ENCODE measurements at places on chromosomes 3 and 15.

- DNase-seq: no peak
Measured at GRCh38 chr15:71288348-71288955, 173.2 kb downstream of the THSD4 start.

GRCh38 chr3:127777921-127778656, 44.2 kb downstream of the MGLL start:
- DNase-seq: no peak

- peak; percentile 13 for DNase-seq
Measured at GRCh38 chr3:57158813-57159738, 6.1 kb downstream of the IL17RD start.

DNA sequence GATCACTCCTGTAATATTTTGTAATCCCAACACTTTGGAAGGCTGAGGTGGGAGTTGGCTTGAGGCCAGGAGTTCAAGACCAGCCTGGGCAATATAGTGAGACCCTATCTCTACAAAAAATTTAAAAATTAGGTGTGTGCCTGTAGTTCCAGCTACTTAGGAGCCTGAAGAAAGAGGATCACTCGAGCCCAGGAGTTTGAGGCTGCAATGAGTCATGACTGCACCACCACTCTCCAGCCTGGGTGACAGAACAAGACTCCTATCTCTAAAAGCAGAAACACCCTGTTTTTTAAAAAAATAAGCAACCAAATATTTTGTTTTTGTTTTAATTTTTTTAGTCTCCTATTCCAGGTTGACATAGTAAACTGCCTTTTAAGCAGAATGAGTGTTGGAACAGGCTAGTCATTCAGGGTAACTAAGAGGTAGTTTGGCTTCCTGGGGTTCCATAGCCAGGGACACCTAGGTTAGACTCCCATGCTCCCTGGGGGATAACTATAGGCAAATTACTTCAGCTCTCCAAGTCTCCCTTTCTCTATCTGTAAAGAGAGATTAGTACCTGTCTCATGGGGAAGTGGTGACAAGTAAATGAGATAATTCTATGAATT, 114.6 kb upstream of the C15orf61 start:
- DNase-seq: no peak

GRCh38 chr3:15171096-15171495, 35.0 kb upstream of the CAPN7 start:
- no peak for DNase-seq

GRCh38 chr3:117788061-117788460, 1078.5 kb downstream of the TUSC7 start:
- DNase-seq: peak; percentile 89

DNA sequence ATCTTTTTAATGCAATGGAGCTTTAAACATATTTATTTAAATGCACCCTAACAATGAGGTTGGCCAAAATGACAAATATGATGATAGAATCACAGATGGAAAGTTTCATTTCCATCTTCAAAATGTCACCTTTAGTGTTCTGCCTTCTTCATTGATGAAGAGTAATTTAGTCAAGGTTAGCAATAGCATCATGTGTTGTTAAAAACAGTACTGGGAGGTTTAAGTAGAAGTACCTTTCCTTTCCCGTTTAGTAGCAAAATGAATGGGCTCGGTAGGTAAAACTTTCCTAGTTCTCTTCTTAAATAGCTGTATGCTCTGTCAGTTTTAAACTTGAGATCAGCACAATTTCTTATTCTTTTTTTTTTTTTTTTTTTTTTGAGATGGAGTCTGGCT, 35.1 kb downstream of the EIF2AK4 start:
- no peak for DNase-seq

DNA sequence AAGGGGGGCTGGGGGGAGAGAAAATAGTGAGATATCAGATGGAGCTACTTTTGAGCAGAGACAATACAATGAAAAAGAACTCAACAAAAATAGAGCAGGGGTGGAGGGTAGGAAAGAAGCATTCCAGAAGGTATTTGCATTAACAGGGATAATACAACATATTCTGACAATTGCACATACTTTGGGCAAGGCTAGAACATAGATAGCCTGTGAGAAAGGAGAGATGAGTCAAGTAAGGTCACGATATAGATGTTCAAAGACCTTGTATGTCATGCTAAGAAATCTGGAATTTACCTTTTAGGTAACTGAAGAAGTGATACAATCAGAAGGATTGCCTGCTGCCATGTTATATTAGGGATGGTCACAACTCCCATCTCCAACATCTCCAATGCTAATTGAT, 155.2 kb downstream of the GSK3B start:
- DNase-seq: no peak

DNA sequence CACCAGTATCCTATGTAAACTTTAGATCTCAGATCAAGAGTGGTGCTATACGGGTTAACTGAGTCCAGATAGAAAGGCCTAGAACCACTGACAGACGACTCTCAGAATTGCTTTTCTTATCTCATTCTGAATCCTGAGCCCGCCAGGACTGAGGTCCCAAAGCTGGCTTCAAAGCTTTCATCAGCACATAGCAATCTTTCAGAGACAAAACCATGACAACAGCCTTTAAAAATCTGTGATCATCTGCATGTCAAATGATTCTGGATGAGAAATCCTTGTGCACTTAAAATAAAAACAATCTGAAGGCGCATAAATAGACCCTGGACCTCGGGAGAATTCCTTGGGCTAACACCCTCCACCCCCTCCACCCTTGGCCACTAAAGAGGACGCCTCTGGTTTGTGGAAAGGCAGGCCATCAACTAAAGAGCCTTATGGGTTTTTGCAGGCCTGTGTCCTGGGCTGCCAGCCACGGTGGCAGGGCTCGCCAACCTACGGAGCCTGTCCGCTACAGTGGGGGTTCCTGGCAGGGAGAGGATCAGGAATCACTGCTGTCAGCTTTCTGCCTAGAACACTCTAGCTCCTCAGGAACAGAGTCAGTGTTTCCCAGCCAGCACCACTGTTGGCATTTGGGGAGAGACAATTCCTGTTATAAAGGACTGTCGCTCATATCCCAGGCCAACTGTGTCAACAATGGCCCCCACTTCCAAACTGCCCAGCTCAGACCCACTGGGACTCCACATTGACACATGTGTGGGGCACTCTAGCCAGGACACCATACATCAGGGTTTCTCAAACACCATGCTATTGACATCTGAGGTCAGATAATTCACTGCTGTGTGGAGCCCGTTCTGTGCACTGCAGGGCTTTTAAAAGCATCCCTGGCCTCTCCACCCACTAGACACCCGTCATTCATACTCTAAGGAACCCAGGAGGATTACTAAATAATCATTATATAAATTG, 20.2 kb downstream of the TLE3 start:
- no peak for DNase-seq

GRCh38 chr3:127698286-127698685, 25.5 kb downstream of the ABTB1 start:
- no peak for DNase-seq

Measured in H4 (cell line).